ENCODE measurements at places on chromosomes 6 and 20.

- no peak for DNase-seq
Measured at GRCh38 chr6:44316481-44316880, 3.3 kb upstream of the AARS2 start.

DNA sequence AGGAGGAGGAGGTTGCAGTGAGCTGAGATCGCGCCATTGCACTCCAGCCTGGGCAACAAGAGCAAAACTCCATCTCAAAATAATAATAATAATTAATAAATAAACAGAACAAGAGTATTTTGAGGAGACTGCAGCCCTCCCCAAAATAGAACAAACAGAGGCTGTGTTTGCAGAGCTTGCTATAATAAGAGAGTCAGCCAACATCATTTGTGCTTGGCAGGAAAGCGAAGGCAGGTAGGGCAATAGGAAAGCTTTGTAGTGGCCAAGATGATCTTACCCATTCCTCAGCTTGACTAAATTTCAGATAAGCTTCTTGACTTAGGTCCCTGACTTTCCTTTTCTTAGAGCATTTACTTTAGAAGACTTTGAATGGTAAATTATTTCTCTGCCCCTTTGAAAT is 6.7 kb downstream of the C6orf141 start:
- no peak for DNase-seq

GRCh38 chr20:50280851-50281655 is 90.4 kb downstream of the CEBPB start:
- no peak for DNase-seq

- no peak for DNase-seq
Measured at GRCh38 chr20:15091421-15092037, 754.1 kb upstream of the FLRT3 start.

DNA sequence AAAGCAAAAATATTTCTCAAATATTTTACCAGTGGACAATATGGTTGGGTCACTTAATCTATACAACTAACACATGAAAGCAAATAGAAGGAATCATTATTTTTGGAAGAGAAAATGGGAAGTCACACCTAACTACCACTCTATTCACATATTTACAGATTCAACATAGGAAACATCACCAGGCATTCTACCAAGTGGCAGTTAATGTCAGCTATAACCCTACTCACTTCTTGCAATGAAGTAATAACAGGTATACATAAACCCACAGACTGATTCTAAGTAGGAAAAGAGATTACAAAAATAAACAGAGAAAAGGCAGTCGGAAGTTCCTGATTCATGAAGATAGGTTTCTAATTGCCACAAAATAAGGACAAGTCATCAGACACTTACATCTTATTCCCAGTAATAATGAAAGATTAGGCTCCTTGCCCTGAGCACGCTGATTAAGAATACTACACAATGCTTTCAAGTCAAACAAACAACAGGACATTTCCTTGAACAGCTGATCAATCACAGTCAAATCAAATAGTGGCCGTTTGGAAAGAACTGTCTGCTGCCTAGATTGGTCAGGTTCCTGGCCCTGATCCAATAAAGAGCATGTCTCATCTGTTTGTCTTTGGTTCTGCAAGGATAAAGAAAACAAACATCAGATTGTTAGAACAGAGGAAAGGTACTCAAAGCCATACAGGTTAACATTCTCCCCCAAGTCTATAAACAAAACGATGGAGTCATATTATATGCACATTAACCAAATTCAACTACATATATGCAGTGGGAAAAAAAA is 79.2 kb upstream of the PLN start:
- no peak for DNase-seq

GRCh38 chr20:59365611-59366285 is 65.3 kb downstream of the EDN3 start:
- DNase-seq: no peak

- no peak for DNase-seq
Measured at GRCh38 chr6:53975941-53976615, 135.2 kb upstream of the MLIP start.
